ENCODE measurements at places on chromosomes 6 and 20.

DNA sequence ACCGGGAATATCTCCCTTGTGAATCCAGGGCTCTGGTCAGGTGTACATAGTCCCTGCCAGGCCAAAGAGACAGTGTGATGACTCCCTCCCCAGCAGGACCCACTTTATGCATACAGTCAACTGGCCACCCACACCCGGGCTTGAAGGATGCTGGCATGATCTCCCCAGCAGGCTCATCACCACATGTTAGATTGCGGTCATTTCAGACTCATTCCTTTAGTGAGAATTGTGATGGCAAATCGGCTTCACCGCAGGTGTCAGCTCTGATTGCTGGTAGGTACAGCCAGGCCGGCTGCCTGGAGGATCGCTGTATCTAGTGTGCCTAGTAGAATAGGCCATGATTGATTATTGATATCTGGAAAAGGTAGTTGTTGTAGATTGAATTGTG is 24.5 kb downstream of the CD83 start:
- DNase-seq = no peak

GRCh38 chr20:63326314-63327230 is 33.6 kb downstream of the COL20A1 start:
- DNase-seq = no peak

- no peak for DNase-seq
Observed at GRCh38 chr6:89630488-89630887, 8.1 kb downstream of the LYRM2 start.

- DNase-seq = peak; percentile 76
Observed at GRCh38 chr6:87436435-87436834, 28.7 kb downstream of the CFAP206 start.

DNA sequence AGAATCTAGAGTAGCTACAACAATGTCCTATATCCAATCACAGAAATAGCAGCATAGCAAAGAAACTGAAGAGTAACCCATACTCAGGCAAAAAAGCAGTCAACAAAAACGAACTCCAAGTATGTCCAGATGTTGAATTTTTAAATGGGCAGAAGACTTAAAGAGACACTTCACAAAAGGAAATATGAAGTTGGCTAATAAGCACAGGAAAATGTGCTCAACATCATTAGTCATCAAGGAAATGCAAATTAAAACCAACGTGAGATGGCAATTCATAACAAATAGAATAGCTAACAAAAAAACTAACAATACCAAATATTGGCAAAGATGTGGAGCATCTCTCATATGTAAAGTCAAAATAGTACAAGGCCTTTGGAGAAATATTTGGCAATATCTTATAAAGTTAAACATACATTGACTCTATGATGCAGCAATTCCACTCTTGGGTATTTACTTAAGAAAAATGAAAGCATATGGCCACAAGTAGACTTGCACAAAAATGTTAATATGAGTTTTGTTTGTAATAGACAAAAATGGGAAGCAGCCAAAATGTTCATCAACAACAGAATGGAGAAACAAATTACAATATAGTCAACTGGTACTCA is 37.7 kb downstream of the FRK start:
- no peak for DNase-seq

DNA sequence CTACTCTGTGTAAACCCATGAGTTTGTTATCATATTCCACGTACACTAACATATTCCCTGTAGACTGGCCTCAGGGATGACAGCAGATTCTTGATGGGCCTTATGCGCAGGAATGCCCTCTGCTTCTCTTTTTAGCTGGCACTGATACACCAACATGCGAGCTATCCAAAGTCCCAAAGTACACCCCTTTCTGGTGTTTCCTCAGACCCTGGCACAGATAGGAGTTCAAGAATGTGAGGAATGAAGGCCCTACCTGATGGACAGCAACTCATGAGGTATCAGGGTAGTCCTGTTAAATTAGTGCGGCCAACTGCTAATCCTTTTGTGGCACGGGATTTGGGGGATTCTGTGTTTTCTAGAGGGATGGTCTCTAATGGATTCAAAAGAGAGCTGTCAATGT is 93.0 kb downstream of the BACH2 start:
- DNase-seq = no peak

DNA sequence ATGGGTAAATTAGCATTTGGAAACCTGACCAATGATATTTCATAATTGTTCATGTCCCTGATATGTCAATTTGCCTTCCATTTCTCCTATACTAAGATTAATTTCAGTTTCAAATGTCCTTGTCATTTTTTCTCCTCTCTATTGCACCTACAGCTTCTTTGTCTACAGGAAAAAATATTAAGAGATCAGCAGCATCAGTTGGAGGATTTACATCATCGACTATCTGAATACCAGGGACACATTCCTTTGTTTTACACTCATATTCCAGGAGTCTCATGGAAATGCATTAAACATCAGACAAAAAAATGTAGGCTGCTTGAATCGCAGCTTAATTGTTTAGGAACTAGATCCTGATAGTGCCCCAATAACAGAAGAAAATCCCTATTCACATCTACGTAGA is 188.2 kb downstream of the PRKN start:
- DNase-seq = no peak

DNA sequence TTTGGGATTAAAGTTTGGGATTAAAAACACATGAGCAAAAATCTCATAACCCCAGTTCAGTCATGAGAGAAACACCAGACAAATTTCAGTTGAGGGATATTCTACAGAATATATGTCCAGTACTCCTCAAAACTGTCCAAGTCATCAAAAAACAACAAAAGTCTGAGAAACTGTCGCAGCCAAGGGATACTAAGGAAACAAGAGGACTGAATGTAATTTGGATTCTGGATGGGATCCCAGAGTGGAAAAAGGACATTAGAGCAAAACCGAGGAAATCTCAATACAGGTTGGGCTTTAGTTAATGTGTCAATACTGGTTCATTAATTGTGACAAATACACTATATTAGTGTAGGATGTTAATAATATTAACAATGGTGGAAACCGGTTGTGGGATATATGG is 219.3 kb downstream of the BCKDHB start:
- DNase-seq = no peak

DNA sequence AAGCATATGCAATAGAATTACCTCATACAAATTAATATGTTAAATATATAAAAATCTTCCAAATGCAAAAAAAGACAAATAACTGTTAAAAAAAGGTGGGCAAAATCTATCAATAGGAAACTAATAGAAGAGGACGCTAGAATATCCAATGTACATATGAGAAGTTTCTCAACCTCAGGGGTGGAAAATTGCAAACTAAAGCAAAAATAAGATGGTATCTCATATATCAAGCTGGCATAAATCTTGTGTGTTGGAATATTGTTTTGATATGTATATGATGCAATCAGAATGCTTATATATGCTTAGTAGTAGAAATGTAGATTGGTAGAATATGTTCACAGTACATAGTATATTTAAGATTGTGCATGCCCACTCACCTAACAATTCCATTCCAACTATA is 395.0 kb upstream of the OPRM1 start:
- no peak for DNase-seq

DNA sequence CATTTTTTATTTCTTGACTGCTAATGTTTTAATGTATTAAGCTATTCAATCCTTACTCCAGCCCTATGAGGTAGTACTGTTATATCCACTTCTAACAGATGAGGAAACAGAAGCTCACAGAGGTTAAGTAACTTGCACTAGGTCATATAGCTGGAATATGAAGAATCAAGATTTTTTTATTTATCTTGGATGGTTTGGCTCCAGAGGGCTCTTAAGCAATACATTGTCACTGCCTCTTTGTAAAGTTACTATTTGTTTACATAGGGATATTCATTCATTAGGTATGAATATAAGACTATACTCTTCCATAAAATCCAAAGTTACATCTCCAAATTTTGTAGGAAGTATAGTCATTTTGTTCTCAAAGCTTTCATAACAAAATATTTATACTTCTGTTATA is 113.8 kb downstream of the LAMP5 start:
- DNase-seq = no peak

GRCh38 chr20:34710861-34711574 is 6.9 kb downstream of the TP53INP2 start:
- DNase-seq = no peak

DNA sequence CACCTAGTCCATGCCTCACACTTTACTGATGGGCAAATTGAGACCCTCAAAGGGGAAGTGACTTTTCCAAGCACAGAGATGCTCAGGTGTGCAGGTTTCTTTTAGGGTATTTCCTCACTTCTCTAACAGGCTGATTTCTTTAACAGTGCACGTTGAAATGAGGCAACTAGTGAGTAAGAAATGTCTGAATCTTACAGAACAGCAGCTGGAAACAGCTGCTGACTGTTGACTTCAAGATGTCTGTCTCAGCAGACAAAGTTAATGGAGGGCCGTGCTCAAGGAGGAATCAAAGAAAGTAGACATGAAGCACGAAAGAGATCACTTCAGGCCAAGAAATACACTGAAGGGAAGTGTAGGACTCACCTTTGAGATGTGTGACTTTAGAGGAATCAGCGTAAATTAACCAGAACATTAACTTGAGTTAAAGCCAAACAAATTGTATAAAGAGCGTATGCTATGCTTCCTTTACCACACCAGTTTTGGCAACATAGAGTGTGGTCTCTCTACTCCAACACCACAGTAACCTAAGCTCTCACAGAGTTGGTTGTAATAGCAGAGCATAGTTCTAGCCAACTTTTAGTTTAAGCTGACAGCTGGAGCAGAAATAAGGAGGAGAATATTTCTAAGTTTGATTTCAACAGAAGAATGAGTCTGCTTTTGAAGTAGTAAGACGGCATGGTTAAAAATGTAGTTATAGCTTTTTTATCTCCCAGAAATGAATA is 60.9 kb downstream of the SAMD3 start:
- DNase-seq = no peak

- DNase-seq = no peak
Observed at GRCh38 chr20:64188091-64188490, 23.8 kb downstream of the MYT1 start.

DNA sequence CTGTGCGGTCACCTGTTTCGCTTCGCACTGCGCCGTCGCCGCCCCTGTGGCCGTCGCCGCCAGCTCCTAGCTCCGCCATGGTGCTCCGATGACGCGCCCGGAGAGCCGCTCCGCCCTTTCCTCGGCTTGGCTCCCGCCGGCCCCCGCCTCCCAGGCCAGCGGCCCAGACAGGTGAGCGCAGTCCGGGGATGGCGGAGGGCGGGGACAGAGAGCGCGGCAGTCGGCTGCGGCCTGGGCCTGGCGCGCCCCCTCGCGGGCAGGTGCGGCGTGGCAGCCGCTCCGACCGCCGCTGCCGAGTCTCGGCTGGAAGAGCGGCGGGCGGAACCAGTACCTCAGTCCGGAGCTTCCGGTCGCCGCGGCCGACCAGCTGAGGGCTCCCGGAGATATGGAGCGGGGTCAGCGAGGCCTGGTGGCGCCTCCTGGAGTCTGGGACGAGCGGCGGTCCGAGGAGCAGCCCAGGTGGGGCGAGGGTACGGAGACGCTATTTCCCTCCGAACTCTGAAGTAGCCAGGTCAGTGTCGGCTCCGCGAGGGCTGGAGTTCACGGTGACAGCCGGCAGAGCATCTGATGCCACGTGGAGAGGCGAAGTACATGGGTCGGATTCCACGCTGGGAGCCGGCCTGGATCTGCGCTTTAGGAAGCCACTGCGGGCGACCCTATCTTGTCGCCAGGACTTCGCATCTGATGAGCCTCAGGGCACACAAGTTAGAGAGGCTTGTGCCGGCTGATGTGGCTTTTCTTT is at the start of gene MAP7:
Gene MAP7, minus strand, starts transcription at position 93 of the 742 bp plus-strand sequence. Its CDS starts 14 bp downstream, at position 79.
- peak; percentile 38 for DNase-seq

GRCh38 chr6:90121982-90122381 is 174.7 kb downstream of the BACH2 start:
- no peak for DNase-seq

- DNase-seq = no peak
Observed at GRCh38 chr20:36408219-36408618, 102.1 kb downstream of the DLGAP4 start.

DNA sequence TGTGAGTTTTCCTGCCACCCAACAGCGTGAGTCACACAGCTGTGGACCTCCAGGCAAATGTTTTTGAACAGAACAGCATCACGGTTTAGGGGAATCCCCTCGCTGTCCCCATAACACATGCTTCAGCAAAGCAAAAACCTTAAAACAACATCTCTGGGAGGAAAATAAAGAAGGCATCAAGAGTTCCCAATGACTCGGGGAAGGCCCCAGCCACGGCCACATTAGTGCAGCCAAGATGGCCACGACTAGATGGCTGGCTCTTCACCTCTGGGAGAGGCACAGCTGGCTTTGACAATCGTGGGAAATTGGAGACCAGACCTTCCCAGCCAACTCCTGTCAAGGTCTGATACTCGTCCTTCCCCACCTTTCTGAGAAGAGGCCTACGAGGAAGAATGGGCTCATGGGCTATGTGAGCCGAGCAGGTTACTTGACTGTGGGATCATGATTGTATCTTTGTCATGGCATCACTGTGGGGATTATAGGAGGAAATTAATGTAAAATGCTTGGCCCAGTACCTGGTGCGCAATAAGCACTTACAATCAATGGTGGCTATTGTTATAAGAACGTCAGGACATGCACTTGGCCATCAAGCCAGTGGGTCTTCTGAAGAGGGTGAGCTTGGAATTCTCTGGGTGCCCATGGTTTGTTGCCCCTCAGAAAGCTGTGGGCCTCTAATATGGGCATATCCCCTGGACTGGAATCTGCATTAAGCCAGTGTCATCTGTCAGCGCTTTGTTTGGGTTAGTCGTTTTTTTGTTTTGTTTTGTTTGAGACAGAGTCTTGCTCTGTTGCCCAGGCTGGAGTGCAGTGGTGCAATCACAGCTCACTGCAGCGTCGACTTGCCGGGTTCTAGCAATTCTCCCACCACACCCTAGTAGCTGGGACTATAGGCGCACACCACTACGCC is 43.6 kb downstream of the FGD2 start:
- peak; percentile 91 for DNase-seq

- no peak for DNase-seq
Observed at GRCh38 chr6:2063547-2063946, 181.9 kb downstream of the GMDS start.

DNA sequence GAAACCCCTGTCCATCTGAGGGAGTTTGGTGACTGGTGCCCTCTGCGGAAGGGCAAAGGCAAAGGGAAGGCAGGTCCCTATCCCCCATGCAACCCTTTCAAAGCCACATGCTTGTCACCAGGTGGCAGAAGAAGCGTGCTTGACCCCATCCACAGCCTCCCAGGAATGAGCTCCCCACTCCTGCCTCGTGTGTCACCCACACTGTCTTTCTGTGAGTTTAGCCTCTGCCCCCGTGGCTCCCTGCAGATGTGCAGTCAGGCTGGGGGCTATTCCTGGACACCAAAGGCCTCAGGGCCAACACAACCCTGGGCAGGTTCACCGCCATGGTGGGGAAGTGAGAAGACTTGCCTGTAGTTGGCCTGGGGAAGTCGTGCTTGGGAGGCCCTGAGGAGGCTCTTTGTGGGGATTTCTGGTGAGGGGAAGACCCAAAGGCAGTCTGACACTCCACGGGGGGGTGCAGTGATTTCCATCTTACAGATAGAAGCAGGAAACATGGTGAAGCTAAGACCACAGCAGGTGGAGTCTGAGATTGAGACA is 16.6 kb upstream of the PCMTD2 start:
- DNase-seq = no peak

DNA sequence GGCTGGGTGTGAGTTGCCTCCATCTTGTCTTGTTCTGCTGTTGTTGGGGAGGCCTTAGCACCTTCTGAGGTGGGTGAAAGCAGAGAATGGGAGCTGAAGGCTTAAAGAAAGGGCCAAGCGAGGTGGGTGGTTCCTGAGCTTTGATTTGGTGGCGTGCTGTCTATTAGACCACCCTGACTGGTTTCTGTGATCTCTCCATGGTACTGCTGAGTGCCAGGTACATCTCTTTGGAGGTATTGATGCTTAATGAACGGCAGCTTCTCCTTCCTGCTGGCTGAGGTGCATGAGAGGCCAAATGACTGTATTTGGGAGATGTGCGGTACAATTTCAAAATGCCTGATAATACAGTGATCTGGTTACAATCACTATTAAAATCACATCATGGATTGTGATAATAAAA is 15.4 kb downstream of the RIN2 start:
- no peak for DNase-seq

GRCh38 chr6:14658886-14659561 is 541.5 kb downstream of the CD83 start:
- DNase-seq = peak; percentile 44

Measured in hematopoietic multipotent progenitor cell treated with erythropoietin and hydrocortisone succinate and interleukin-3 and kit ligand, for 8 days (in vitro differentiated cells).